ENCODE measurements at places on chromosomes 7 and 10.

- no peak for DNase-seq
Observed at GRCh38 chr10:22657566-22658225, 56.7 kb downstream of the PIP4K2A start.

- DNase-seq: no peak
Observed at GRCh38 chr7:150820148-150820547, 19.6 kb downstream of the TMEM176A start.

DNA sequence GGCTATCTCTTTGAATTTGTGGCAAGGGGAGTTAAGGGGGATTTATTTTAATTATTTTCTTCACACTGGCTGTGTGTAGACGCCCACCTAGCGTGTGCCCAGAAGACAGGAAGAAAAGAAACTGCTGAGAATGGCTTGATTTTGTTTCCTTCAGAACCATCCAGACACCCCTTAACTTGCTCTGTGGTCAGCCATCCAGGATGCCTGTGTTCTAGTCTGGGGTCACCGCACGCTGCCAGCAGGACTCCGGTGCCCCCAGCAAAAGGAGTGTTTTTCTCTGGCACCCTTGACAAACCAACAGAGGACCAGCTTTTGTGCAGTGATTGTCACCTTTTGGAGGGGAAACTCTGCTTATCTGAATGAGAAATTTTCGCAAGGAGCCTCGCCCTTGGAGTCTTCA, 5.3 kb downstream of the DDC start:
- no peak for DNase-seq

DNA sequence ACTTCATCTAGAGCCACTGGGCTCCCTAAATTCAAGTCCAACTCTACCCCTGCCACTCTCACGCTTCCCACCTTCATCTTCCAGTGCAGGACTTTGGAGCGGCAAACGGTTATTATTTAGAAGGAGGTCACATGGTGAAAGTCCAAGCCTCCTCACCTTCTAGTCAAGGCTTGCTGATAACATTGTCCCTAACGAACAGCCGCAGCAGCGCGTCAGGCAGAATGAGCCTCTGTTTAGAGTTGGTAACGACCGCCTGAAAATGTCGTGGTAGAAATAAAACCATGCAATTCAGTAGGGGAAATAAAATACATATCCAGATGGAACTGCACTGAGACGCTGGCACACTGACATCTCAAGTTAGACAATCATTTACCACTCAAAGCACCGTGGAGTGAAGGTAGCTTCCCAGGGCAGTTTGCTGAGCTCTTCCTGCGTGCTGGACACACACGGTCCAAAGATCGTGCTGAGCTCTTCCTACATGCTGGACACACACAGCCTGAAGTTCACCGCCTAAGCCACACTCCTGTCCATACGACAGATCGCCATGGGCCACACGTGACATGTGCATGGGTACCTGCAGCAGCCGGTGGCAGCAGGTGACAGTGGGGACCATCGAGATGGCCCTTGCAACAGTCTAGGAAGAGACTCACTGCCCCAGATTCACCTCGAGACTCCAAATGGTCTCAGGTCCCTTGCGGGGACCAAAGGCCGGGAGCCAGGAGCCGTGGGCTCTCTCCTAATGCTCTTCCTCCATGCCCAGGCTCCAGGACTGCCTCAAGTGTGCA, 323.5 kb downstream of the PTPRN2 start:
- no peak for DNase-seq

DNA sequence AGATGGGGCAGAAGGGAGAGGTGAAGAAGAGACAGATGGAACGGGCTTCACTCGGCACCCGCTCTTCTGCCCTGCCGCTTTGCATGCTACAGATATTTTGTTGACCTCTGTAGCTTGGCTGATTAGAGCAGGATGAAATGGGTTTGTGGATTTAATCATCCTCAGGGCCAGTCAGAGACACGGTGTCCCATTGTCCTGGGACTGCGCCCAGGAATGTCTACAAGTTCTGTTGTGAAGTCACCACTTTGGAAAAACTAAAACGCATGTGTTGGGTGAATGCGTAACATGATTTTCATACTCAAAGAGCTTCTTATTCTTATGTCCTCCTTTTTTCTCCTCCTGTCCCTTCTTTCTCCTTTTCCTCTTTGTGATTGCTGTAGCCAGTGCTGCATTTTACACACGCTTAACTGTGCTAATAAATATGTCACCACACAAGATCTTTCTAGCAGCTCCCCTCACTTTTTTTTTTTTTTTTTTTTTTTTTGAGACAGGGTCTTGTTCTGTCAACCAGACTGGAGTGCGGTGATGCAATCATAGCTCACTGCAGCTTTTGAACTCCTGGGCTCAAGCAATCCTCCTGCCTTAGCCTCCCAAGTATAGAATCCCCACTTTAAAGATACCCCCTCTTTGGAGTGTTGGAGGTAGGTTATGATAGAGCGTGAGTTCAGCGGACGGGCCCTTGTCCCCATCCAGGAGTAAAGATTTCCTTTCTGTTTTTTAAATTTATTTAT, 3.4 kb downstream of the CPA4 start:
- DNase-seq: no peak

GRCh38 chr10:63236113-63236935, 103.2 kb downstream of the NRBF2 start:
- no peak for DNase-seq

DNA sequence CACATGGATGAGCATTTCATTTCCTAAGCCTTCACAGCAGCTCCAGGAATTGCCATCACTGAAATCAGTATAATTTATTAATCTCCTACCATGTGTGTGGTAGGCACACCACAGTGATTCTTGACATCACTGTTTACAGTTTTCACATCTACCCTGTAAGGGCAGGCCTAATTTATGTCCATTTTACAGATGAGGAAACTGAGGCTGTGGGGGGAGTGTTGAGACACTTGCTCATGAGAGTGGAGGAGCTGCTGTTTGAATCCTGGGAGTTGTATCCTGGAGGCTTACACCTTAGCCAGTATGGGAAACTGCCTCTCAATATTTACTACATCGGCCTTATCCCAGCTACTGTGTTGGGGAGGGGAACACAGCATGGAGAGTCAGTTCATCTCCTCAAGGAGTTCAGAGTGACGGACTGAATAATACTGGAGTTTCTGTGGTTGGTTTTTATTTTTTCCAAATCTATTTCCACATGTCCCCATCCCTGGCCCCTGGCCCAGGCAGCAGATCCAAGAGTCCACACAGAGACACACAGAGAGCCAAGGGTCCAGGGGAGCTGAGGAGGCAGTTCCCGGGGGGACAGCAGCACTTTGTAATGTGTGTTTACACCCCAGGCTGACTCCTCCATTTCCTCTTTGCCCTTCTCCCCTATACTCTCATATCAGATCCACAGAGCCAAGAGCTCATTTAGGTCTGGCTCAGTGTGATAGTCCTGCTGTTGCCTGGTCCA, 13.2 kb downstream of the UBTD1 start:
- no peak for DNase-seq

DNA sequence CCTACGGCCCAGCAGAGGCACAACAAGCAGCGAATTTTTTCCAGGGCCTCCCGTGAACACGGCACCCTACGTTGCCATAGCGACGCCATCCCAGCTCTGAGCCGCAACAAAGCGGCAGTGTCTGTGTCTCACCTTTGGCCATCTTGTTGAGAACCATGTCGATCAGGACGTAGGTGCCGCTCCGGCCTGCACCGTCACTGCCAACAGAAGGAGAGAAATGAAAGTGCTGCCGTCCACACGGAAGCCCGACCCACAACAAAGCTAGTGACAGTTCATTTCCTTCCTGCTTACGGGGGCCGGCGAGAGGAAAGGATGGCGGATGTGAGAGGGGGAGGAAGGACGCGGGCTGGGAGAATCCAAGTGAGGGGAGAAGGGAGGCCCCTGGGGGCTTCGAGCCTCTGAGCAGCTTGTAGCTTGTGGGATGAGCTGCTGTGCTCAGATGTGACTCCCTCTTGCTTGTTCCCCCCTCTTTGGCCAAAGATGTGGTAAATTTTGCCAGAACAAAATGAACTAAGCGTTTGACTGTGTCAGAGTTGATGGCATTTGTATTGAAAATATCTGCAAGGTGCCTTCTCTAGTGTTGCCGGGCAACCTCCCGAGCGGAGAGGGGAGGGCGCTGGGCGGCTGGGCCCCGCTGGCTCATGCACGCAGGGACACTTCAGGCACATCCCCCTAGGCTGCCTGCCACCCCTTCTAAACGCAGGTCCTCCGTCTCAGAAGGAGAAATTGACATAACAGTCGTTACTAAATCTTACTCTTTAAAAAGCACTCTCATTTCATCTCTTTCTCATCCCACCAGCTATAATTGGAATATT, 232.2 kb downstream of the DNAJB6 start:
- DNase-seq: no peak

DNA sequence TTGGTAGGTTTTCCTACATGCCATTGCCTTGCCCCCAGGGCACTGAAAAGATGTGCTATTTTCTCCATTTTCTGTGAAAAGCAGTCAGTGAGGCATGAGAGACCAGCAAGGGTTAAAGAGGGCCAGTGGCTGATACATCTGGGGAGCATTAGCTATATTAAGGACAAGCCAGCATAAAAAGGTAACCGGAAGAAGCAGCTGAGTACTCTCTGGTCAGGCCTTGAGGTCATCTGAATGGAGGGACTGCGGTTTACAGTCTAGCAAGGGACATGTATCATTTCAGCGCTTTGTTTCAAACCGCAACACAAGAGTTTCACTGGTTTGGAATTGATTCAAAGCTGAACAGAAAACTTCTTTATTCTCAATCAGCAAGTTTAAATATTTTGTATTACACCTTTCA, 120.4 kb downstream of the EPDR1 start:
- no peak for DNase-seq

DNA sequence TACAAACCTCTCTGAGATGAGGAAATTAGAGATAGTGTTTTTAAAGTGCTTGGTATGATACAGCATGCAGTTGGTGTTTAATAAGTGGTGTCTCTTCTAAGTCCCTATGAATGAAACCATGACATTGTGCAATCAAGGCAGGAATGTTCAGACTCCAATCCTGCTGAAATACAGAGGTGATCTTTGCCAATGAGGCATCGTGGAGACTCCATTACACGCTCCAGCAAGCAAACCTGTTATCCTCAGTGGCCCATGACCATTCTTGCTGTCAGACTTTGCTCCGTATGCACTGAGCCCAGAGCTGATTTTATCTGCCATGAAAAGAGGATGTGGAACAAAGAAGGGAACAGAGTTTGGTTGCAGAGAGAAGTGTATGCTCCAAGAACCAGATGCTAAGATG, 47.3 kb downstream of the CDHR3 start:
- no peak for DNase-seq

DNA sequence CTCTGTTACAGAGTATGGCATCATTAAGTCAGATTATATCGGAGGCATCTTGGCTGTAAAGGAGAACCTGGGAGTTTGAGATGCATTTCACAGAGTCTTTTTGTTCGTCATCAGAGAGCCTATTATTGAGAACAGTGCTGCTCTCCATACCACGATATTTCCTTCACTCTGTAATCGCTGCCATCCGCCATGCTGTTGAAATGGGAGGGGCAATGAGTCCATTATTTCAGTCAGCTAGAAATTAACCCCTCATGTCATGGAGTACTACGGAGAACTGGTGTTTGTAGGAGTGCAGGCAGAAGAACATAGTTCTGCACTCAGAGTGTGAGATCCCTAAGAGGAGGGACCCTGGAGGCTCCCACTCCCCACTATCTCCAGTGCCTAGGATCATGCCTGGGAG, 59.2 kb downstream of the SLC16A12 start:
- DNase-seq: no peak

DNA sequence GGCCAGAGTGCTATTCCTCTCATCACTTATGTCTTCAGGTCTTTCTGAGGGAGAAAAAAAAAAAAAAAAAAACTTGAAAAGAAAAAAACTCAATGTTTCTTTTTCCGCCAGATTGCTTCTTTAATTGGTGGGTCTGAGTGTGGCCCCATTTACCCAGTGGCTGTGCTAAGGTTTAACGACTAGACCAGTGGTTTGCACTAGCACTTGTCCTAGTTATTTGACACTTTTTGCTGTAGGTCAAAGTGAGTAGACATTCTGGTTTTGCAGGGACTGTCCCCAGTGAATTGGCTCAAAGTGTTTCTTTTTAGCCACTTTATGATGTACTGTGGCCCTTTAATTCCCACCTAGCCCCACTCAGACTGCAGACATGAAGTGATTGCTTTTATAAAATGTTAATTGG, 273.3 kb downstream of the PTEN start:
- no peak for DNase-seq

- no peak for DNase-seq
Observed at GRCh38 chr7:20779041-20779440, 7.6 kb downstream of the SP8 start.

GRCh38 chr10:131649617-131650016, 251.2 kb upstream of the PPP2R2D start:
- no peak for DNase-seq

- no peak for DNase-seq
Observed at GRCh38 chr10:3566627-3567026, 218.4 kb downstream of the KLF6 start.

GRCh38 chr7:74302745-74303221, 13.6 kb downstream of the CLIP2 start:
- DNase-seq: no peak

DNA sequence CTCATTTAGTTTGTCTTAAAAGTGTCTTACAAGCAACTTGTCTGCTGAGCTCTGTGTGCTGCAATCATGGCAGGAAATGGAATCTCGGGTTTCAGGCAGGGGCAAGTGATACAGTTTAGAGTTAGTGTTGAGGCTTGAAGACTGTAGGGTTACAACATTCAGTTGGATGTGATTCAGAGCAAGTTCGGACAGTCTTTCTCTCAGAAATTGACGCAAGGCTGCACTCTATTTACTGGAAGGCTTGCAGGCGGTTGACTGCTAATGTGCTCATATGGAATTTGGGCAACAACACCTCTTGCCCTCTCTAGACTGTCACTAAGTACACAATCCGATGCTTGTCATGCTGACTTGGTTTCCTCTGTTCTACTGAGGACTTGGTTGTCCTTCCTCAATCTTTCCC, 161.7 kb upstream of the BMPER start:
- no peak for DNase-seq

GRCh38 chr10:13681095-13681494, 94.3 kb downstream of the PRPF18 start:
- DNase-seq: peak; percentile 13

DNA sequence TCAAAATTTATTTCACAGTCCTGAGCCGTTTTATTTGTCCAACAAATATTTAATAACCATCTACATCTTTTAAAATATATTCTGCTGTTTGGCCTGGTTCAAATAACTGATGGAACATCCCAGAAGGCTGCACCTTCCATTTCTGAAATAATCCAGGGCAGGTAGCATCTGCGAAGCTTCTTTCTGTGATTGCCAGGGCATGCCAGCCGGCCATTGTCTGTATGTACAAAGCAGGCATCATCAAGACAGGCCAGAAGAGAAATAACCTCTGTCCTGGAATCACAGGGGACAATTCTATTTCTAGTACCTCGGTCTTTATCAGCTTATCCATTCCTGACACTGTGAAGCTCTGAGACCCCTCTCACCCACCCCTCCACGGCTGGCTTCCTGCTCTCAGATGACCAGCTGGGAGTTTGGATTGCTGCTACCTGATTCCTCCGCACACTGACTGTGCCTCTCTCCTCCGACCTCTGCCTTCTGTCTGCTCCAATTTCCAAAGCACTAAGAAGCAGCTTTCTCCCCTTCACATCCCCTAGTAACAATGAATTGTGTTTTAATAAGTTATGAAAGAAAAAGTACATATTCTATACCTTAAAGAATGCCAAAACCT, 8.0 kb downstream of the DGKI start:
- DNase-seq: no peak
